IMR-90 (cell line): ENCODE measurements at places on chromosomes 5 and 9. TPM values are rescaled to one million over a fixed set of nuclear protein-coding genes. Genes with fewer than 3 reads are reported as not detected.

- no peaks in the 10 kb centered on the region for H3K36me3 ChIP-seq
- H3K4me1 ChIP-seq: peaks cover 46% of the 10 kb centered on the region
- no peak overlapping the region for H3K4me3 ChIP-seq
- H3K27me3 ChIP-seq: no peaks in the 10 kb centered on the region
- peak overlapping the region; percentile 90 for H3K27ac ChIP-seq
Measured at GRCh38 chr9:112038017-112038408, 137.1 kb downstream of the SUSD1 start.

DNA sequence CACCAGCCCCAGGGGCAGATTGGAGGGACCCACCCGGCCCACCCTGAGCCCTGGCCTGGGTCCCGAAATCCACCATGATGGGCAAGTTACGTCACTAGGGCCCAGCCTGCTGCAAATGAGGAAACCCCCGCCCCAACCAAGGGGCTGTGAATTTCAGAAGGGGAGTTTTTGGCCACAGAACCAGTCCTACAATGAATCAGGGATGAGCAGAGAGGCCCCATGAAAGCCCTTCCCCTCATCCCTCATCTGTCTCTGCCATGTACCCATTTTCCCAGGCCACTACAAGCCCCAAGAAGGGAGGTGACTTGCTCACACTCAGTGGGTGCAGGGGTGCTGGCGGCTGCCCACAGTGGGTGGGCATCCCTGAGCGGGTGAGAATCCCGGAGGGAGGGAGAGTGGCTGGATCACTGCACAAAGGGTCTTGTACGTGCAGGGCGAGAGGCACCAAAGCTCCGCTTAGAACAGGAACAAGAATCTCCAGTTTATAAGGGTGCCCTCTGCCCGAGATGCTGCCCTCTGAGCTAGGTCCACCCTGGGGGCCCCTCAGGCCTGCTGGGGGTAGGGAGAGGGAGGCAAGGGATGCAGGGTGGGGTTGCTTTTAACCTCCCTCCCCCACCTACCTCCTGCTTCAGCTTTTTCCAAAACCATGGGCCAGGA lies 10.4 kb upstream of the TCF7 start:
- peaks cover 4% of the 10 kb centered on the region for H3K4me1 ChIP-seq
- H3K27ac ChIP-seq: no peak overlapping the region
- no peak overlapping the region for H3K4me3 ChIP-seq
- no peak for DNase-seq
- H3K36me3 ChIP-seq: no peaks in the 10 kb centered on the region

- DNase-seq: no peak
- H3K36me3 ChIP-seq: peaks cover 3% of the 10 kb centered on the region; the same call in 1 of the 2 replicates
- H3K27me3 ChIP-seq: no peaks in the 10 kb centered on the region
- H3K4me3 ChIP-seq: no peak overlapping the region
Measured at GRCh38 chr9:89026876-89027275, 35.6 kb downstream of the S1PR3 start.

EGFL7 gene
- total RNA-seq: 1.4 and 2.2 TPM in 2 replicates

KIF4B gene
- total RNA-seq: under 0.01 TPM in 2 replicates

GRCh38 chr5:54696931-54697330 lies 179.4 kb downstream of the SNX18 start:
- H3K4me1 ChIP-seq: peaks cover 17% of the 10 kb centered on the region
- H3K36me3 ChIP-seq: no peaks in the 10 kb centered on the region
- peak overlapping the region; percentile 73 for H3K27ac ChIP-seq
- no peak overlapping the region for H3K4me3 ChIP-seq

ANKRD20A1 gene
- total RNA-seq: under 0.01 and 0.18 TPM in 2 replicates

CATSPER3 gene
- under 0.01 TPM in 1 of 2 replicates, not detected in the other for total RNA-seq

DNA sequence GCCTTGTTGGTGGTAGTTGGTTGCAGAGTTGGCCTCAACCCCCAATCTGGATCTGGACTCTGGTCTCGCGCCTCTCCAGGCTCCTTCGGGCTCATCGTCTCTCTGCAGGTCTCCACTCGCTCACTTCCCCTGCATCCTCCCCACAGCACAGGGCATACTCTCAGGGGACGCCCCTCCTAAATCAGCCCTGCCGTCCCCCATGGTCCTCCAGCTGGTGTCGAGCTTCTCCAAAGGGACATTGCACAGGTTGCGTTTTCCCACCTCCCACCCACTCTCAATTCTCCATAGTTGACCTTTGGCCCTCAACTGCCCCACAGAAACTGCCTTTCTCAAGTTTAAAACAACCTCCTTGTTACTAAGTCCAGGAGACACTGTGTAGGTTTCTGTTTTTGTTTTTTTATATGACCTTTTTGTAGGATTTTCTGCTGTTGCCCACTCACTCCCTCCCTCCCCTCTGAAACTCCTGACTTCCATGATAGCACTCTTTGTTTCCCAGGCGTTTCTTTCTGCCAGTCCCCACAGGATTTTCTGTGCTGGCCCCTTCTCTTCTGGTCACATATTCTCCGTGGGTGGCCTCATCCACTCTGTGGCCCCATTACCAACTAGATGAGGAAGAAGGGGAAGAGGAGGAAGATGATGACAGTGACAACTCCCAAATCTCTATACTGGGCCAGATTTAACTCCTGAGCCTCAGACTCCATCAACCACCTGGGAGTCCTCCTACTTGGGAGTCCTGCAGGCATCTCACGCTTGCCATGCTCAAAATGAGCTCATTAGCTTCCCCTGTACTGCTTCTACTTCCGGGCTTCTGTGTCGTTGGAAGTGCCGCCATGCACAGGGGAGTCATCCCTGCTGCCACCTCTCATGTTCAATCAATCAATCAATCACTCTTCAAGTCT lies 50.3 kb downstream of the ALG2 start:
- H3K27me3 ChIP-seq: peaks cover 24% of the 10 kb centered on the region
- peaks cover 10% of the 10 kb centered on the region for H3K4me1 ChIP-seq
- no peak overlapping the region for H3K27ac ChIP-seq
- no peaks in the 10 kb centered on the region for H3K36me3 ChIP-seq

UBQLN1 gene
- total RNA-seq: 129 and 164 TPM in 2 replicates

- H3K36me3 ChIP-seq: no peaks in the 10 kb centered on the region
- peaks cover 41% of the 10 kb centered on the region for H3K27me3 ChIP-seq
- DNase-seq: no peak
- H3K4me3 ChIP-seq: peak overlapping the region; percentile 100
- H3K4me1 ChIP-seq: peaks cover 4% of the 10 kb centered on the region; the same call in 1 of the 2 replicates
Measured at GRCh38 chr9:123268199-123268464, 254 bp downstream of the STRBP start.

GRCh38 chr9:3526997-3527940 lies 1.5 kb upstream of the RFX3 start:
- H3K4me3 ChIP-seq: peak overlapping the region; percentile 97
- peak; percentile 13 for DNase-seq
- H3K36me3 ChIP-seq: 0 out of 2 replicates have a peak, but pooled peaks cover 1% of the 10 kb centered on the region
- no peaks in the 10 kb centered on the region; the same call in 1 of the 2 replicates for H3K4me1 ChIP-seq
- no peaks in the 10 kb centered on the region for H3K27me3 ChIP-seq
- H3K27ac ChIP-seq: peak overlapping the region; percentile 99

DNA sequence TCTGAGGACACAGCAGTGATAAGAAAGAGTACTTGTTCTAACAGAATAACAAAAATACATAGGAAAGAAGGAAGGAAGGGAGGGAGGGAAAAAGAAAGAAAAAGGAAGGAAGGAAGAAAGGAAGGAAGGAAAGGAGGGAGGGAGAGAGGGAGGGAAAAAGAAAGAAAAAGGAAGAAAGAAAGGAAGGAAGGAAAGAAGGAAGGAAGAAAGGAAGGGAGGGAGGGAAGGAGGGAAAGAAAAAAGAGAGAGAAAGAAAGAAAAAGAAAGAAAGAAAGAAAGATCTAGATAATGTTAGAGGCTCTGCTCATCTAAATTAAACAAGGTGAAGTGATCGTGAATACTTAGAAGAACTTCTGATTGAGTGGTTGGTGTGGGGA lies 29.8 kb downstream of the DUSP1 start:
- peaks cover 12% of the 10 kb centered on the region for H3K4me1 ChIP-seq
- no peak overlapping the region for H3K4me3 ChIP-seq
- H3K27me3 ChIP-seq: no peaks in the 10 kb centered on the region
- DNase-seq: no peak
- no peaks in the 10 kb centered on the region for H3K36me3 ChIP-seq
- H3K27ac ChIP-seq: peak overlapping the region; percentile 92; the same call in 1 of the 2 replicates

SPATA31D4 gene
- not detected in 2 replicates for total RNA-seq

IL13 gene
- total RNA-seq: not detected in 2 replicates

DNA sequence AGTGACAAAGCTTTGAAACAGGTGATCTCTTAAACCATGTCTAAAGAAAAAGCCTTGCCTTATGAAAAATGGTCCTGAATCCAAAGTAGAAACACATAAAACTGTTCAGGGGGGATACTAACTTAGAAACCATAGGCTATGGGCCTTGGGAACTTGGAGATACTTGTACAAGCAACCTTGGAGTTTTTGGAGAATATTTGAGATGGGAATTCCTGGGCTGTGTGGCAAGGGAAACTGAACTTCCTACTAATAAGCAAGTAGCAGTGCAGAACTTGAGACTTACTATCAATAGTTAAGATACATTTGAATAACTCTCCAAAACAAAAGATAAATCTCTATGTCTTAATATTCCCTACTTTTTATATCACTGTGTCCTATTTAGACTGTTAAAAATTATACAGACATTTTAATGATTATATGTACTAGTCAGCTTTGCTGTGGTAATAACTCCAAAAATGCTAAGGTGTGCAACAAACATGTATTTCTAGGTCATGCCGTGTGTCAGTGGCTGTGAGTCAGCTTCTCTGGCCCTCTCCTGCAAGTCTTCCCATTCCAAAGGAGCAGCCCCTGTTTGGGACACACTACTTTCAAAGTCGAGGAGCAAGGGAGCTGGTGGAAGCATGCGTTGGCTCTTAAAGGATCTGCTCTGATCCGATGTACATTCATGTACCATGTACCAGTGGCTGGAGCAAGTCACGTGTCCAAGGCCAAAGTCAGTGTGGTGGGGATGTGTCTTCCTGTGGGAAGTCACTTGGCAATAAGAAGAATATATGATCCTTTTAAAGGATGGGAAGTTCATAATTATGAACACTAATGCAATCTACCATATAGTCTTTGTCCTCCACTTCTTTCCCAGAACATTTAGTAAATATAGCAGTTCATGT lies 39.6 kb downstream of the SNX30 start:
- no peaks in the 10 kb centered on the region for H3K36me3 ChIP-seq
- H3K4me1 ChIP-seq: peaks cover 8% of the 10 kb centered on the region
- no peak for DNase-seq
- no peaks in the 10 kb centered on the region for H3K27me3 ChIP-seq
- H3K4me3 ChIP-seq: no peak overlapping the region

- no peaks in the 10 kb centered on the region for H3K36me3 ChIP-seq
- H3K4me1 ChIP-seq: peaks cover 7% of the 10 kb centered on the region
- no peak overlapping the region for H3K4me3 ChIP-seq
- no peak for DNase-seq
- no peak overlapping the region for H3K27ac ChIP-seq
- H3K27me3 ChIP-seq: no peaks in the 10 kb centered on the region
Measured at GRCh38 chr9:116539549-116539948, 147.6 kb upstream of the TRIM32 start.

GRCh38 chr9:125754096-125754495 lies 6.9 kb downstream of the PBX3 start:
- no peak overlapping the region for H3K27ac ChIP-seq
- no peak for DNase-seq
- no peaks in the 10 kb centered on the region for H3K27me3 ChIP-seq
- H3K4me1 ChIP-seq: peaks cover 3% of the 10 kb centered on the region
- peaks cover 2% of the 10 kb centered on the region; the same call in 1 of the 2 replicates for H3K36me3 ChIP-seq
- H3K4me3 ChIP-seq: no peak overlapping the region

CER1 gene
- total RNA-seq: not detected in 2 replicates

PSMB7 gene
- total RNA-seq: 369 and 430 TPM in 2 replicates
